Transverse colon (tissue), 4 donors: ENCODE measurements at places on chromosomes 5 and 9. TPM values are rescaled to one million over a fixed set of nuclear protein-coding genes. Genes with fewer than 3 reads are reported as not detected.

The FRMD3 gene
- total RNA-seq: 21.7 TPM

The PFN3 gene
- not detected for total RNA-seq

The CHSY3 gene
- 0.79 TPM for total RNA-seq

The PTGS1 gene
- 23.5 TPM for total RNA-seq

DNA sequence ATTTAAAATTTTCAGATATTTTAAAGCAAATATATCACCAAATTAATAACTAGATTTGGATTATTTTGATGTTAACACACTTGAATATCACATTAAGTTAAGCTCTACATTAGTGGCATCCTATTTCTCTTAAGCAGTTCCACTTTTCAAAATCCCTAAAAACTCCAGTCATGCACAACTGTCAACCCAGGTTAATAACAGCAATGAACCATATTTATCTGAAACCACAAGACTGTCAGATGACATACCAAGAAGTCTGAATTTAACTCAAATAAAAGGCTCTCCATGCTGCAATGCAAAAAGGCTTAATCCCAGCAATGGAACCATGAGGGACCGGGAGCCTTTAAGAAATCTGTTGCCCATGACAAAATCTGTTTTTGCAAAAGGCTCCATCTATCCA, 27.5 kb downstream of the FNIP1 start:
- no peak overlapping the region for H3K4me3 ChIP-seq
- no peak overlapping the region for H3K27ac ChIP-seq
- no peaks in the 10 kb centered on the region for H3K27me3 ChIP-seq
- H3K36me3 ChIP-seq: no peaks in the 10 kb centered on the region
- H3K4me1 ChIP-seq: no peaks in the 10 kb centered on the region

DNA sequence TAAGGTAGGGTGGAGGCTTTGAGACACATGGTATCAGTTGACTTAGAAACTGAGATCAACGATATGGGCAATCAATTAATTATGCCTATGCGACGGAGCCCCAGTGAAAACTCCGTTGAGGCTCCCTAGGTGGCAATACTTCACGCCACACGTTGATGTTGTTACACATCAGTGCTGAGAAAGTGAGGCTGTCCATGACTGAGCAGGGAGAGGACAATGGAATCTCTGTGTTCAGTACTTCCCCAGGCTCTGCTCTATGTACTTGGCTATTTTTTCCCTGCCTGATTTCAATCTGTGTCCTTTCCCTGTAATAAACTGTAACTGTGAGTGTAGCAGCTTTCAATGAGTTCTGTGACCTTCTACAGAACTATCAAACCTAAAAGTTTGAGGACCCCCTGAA, 211.7 kb downstream of the SNCAIP start:
- no peak overlapping the region for H3K4me3 ChIP-seq
- H3K36me3 ChIP-seq: no peaks in the 10 kb centered on the region
- no peak overlapping the region for H3K27ac ChIP-seq
- no peak for DNase-seq
- H3K4me1 ChIP-seq: no peaks in the 10 kb centered on the region
- no peaks in the 10 kb centered on the region for H3K27me3 ChIP-seq

- no peak overlapping the region for H3K27ac ChIP-seq
- no peaks in the 10 kb centered on the region for H3K4me1 ChIP-seq
- no peak for DNase-seq
- H3K36me3 ChIP-seq: no peaks in the 10 kb centered on the region
- H3K4me3 ChIP-seq: no peak overlapping the region
- no peaks in the 10 kb centered on the region for H3K27me3 ChIP-seq
These were observed 549.1 kb upstream of the CCNG1 start for GRCh38 chr5:162888268-162888667.

DNA sequence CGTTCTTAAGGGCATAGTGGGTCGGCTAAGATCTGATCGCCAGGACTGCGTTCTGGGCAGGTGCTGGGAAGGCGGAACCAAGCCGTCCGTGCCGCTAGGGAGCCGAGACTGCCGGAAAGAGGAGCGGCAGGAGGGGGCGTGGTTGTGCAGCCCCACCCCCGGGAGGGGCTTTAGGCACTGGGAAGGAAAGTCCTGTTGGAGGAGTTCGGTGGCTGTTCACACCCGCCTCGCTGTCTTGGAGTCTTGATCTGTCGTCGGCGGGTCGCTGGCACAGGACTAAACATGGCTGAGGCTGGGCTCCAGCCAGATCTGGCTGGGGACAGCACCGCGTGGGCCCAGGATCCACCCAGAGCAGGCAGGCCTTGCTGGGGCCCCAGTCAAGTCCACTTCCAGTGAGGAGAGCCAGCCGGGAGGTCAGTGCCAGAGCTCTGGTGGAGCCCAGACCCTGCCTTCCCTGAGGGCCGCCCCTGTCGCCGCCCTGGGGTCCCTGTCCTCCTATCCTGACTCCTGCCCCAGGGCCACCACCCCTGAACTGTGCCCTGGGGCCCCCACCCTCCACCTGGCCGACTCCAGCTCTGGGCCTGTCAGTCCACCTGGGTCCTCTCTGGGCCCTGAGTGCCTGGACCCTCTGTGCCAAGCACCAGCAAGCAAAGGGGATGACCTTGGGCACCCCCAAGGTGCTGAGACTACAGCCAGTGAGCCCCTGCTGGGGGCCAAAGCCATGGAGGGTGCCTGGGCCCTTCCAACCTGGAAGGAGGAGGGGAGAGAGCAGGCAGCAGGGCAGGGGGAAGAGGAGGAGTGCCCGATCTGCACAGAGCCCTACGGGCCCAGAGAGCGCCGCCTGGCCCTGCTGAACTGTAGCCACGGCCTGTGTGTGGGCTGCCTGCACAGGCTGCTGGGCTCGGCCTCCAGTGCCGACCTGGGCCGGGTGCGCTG, 4.5 kb downstream of the RNF208 start:
- H3K4me3 ChIP-seq: no peak overlapping the region
- H3K4me1 ChIP-seq: peaks cover 5% of the 10 kb centered on the region
- H3K27ac ChIP-seq: peak overlapping the region; percentile 85
- DNase-seq: peak; percentile 93
- no peaks in the 10 kb centered on the region for H3K27me3 ChIP-seq

DNA sequence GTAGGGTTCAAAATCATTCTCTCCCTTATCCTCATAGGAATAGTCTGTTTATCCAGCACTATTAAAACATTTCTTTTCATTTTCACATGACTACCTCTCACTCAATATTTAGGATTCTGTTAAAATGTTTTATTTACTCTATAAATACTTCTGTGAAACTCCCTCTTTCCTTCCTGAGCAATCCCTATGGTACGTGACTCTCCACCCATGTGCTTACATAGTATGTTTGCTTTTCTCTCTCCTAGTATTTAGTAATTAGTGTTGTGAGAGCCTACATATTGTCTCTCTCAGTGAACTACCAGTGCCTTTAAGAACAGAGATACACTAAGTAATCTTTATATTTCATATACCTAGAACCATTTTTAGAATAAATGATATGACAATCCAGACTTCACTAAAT, 46.0 kb downstream of the PTPRD start:
- no peaks in the 10 kb centered on the region for H3K27me3 ChIP-seq
- no peak overlapping the region for H3K4me3 ChIP-seq
- no peaks in the 10 kb centered on the region for H3K4me1 ChIP-seq
- no peak for DNase-seq
- no peaks in the 10 kb centered on the region for H3K36me3 ChIP-seq
- H3K27ac ChIP-seq: no peak overlapping the region

DNA sequence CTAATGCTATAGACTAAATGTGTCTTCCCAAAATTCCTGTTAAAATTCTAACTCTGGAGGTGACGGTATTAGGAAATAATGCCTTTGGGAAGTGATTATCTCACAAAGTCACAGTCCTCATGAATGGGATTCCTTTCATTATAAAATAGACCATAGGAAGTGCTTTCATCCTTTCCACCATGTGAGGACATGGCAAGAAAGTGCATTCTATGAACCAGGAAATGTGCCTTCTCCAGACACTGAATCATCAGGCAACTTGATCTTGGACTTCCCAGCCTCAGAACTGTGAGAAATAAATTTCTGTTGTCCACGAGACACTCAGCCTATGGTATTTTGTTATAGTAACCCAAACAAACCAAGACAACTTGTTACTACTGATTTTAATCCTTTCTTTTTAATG, 582.4 kb upstream of the C9orf72 start:
- H3K4me1 ChIP-seq: no peaks in the 10 kb centered on the region
- no peak for DNase-seq

DNA sequence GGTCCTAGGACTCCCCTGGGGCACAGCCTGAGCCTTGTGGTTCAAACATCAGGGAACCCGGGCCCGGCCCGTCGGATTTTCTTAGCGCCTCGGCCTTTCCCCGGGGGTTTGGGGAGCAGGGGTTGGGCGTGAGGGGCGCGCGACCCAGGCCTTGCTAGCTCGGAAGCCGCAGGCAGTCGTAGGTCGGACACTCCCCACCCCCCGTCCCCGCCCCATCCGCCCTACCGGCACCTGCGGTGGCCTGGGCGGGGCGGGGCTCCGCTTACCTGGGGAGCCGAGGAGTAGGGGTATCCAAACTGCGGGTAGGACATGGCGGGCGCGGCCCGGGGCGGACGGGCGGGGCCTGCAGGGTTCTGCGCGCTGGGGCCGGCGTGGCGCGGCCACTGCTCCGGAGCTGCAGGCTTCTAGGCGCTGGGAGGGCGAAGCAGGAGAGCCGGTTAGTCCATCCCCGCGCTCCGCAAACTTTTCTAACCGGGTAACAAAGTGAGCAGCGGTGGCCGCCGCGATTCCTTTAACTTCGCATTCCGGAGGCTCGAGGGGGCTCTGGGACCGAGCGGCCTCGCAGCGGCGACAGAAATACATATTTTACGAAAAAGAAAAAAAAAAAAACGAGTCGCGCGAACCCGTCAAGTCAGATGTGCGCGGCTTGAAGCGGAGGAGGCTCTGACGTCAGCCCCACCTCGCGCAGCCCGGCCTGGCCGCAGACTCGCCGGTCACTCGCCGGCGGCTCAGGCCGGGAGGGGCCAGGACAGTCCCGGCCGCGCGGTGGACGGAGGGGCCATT, at the start of gene IRX4:
IRX4 (minus strand) TSS at position 589 of the 783 bp plus-strand sequence; CDS start at position 311, 278 bp downstream.
- H3K4me3 ChIP-seq: peak within 1 kb of the TSS; percentile 4
- peaks cover 21% of the 10 kb centered on the region for H3K4me1 ChIP-seq
- DNase-seq: no peak
- peaks cover 100% of the 10 kb centered on the region for H3K27me3 ChIP-seq
- no peak within 1 kb of the TSS for H3K27ac ChIP-seq
- H3K36me3 ChIP-seq: no peaks in the 10 kb centered on the region

GRCh38 chr9:120186276-120186675, 393.7 kb downstream of the CDK5RAP2 start:
- H3K4me3 ChIP-seq: no peak overlapping the region
- no peak overlapping the region for H3K27ac ChIP-seq
- H3K4me1 ChIP-seq: no peaks in the 10 kb centered on the region
- H3K27me3 ChIP-seq: no peaks in the 10 kb centered on the region

DNA sequence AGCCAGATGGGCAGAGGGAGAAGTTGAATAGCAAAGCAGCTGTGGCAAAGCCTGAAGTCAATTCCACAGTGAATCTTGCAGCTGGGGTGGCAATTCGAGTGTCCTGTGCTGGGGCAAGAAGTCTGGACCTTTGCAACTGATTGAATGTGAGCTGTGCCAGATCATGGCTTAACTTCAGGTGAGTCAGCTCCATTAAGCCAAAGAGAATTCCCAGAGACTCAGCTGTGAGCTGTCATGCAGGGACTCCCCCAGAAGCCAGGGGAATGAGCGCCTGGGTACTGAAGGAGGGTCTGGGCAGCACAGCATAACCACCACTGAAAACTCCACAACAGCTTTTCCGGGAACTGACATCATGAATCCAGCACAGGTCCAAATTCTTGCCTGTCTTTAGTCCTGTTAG, 153.5 kb upstream of the TRPC7 start:
- H3K27me3 ChIP-seq: no peaks in the 10 kb centered on the region
- no peak overlapping the region for H3K4me3 ChIP-seq
- H3K4me1 ChIP-seq: no peaks in the 10 kb centered on the region
- no peak for DNase-seq

GRCh38 chr9:19229595-19230354, 718 bp upstream of the DENND4C start:
- DNase-seq: peak; percentile 76
- peaks cover 34% of the 10 kb centered on the region for H3K4me1 ChIP-seq
- H3K27ac ChIP-seq: peak overlapping the region; percentile 90
- H3K36me3 ChIP-seq: no peaks in the 10 kb centered on the region
- no peaks in the 10 kb centered on the region for H3K27me3 ChIP-seq

- peaks cover 77% of the 10 kb centered on the region for H3K4me1 ChIP-seq
- H3K27ac ChIP-seq: no peak overlapping the region
- H3K27me3 ChIP-seq: no peaks in the 10 kb centered on the region
- no peak overlapping the region for H3K4me3 ChIP-seq
- no peaks in the 10 kb centered on the region for H3K36me3 ChIP-seq
These were observed 94.4 kb downstream of the ARHGAP26 start for GRCh38 chr5:142864290-142865260.

DNA sequence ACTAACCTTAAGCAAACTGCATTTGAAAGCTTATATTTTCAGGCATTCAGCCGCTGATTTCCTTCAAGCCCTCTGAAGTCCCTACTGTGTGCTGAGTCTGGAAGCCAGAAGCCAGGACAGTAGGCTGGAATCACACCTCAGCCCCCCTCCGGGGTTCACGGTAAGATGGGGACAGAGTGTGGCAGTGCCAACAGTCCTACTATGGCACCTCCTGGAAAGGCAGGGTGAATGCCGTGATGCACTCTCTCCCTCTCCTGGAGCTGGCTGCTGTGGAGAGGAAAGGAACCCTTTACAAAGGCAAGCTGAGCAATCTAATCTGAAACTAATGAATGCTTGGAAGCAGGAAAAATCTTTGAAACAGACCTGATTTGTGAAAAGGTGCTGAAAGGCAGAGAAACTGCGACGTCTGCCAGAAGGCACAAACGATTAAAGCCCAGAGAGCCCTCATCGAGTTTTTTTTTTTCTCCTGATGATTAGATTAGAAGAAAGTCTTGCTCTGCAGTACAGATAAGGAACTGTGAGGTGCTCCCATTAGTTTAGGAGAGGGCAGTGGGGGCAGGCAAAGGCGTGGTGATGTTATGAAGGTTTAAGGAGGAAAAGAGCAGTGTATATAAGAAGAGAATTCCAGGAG, 21.0 kb downstream of the ANKH start:
- no peak overlapping the region for H3K27ac ChIP-seq
- H3K27me3 ChIP-seq: no peaks in the 10 kb centered on the region
- H3K4me3 ChIP-seq: no peak overlapping the region
- no peaks in the 10 kb centered on the region for H3K4me1 ChIP-seq
- H3K36me3 ChIP-seq: no peaks in the 10 kb centered on the region
- DNase-seq: no peak

DNA sequence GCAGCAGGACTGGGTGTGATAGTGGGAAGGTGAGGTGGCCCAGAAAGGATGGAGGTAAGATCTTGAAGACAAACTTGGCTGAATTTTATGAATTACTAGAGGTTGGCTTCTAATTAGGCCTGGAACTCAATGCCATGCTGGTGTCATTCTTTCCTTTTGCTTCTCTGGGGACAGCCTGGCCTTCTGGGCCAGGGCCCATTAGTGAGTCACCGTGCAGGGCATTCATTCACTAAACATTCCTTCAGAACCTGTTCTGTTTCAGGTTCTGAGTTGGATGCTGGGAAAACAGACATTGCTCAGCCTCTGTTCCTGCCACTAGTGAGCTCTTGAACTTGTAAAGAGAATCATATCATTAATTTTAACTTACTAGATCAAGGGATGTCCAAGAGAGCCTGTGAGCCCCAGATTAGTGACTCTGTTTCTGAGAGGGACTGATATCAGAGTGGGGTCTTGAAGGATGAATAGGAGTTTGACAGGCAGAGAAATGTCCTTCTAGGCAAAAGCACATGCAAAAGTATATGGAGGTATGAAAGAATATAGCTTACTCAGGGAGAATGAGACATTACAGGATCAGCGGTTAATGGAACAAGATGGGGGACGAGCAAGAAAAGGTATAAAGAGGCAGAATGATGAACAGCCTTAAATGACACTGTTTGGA, 66.5 kb downstream of the LHX2 start:
- H3K36me3 ChIP-seq: no peaks in the 10 kb centered on the region
- H3K4me3 ChIP-seq: no peak overlapping the region
- H3K4me1 ChIP-seq: no peaks in the 10 kb centered on the region
- peaks cover 13% of the 10 kb centered on the region for H3K27me3 ChIP-seq
- H3K27ac ChIP-seq: no peak overlapping the region
- no peak for DNase-seq
